ENCODE measurements at places on chromosomes 4 and X. TPM values are rescaled to one million over a fixed set of nuclear protein-coding genes. Genes with fewer than 3 reads are reported as not detected.

CXorf51A gene
- total RNA-seq, result not detected

- DNase-seq, result no peak
Observed at GRCh38 chr4:73068491-73069337, 802 bp downstream of the COX18 start.

GRCh38 chr4:53476232-53477037 lies 99.0 kb downstream of the FIP1L1 start:
- no peak for DNase-seq

DNA sequence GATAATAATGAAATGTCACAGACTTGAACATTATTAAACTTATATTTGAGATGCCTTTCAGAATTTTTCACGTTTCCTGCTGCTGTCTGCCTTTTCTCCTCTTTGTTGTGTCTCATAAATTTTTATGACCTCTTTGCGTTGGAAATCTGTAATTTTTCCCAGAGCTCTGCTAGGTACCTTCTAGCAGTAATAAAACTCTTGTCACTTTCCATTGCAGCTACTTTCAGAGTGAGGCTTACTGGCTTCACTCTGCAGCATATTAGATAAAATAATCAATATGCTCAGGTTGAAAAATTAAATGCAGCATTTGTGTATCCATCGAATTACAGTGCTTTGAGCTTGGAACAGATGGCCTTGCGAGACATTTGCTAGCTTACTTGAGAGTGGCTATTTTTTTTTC lies 689.0 kb downstream of the GRID2 start:
- no peak for DNase-seq

- DNase-seq, result no peak
Observed at GRCh38 chr4:16642897-16643296, 255.5 kb downstream of the LDB2 start.

- DNase-seq, result no peak
Observed at GRCh38 chr4:41645728-41646390, 102.7 kb downstream of the PHOX2B start.

DNA sequence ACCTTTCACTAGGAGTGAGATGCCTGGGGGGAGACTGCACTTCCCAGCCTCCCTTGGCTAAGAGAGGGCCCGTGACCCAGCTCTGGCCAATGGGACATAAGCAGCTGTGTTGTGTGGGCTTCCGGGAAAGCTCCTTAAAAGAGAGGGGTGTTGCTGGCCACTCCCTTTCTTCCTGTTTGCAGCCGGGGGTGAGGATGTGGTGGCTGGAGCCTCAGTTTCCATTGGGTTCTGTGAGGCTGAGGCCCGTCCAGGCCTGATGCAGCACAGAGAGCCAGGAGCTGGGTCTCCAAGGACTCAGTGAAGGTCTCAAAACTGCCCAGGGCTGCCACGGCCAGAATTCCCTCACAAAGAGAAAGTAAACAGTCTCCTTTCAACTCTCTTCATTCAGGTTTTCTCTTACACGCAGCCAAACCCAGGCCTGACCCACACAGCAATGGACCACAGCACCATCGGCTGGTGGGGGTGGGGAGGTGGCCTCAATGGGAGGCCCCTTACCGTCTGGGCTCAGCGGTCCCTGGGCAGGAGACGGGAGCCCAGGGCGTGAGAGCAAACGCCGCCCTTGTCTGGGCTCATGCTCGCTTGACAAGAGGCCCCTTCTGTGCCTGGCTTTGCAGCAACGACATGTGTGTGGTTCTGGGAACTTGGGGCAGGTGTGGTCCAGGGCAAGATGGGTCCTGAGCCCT lies 6.6 kb downstream of the NKX1-1 start:
- DNase-seq, result no peak
